Stimulated activated CD4-positive, alpha-beta T cell treated with anti-CD3 and anti-CD28 coated beads, Interleukin-1b, Interleukin-23, amount 100 ng/mL, for 1 hour (primary cell): ENCODE measurements at places on chromosomes 4 and X.
A peak's percentile ranks its signal among the peaks of the same experiment; 100 is the strongest.

- no peak for DNase-seq
These were observed 105.8 kb downstream of the REPS2 start for GRCh38 chrX:17052210-17052609.

DNA sequence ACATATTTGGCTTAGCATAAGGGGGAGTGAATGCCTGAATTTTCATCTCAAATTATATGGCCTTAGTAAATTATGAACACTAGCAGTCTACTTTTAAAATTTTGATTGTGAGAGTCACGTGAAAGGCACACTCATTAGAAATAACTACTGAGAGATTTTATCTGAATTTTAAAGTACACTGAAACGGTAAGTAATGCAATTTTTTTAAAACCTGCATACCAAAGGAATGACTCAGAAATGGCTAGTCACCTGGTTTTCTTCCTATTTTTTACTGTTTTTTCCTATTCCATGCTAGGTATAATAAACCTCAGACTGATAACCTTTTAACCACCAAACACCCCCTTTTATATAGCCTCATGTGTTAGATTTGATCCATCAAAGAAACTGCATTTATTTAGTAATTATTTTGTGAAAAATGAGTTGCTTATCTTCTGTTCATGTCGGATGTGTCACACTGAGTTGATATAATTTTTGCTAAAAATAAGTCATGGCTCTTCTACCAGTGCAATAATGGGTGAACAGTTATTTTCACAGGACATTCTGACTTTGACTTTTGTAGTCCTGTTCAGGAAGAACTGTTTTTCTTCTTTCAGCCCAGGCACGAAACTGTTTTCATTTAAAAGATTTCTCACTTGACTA, 40.4 kb downstream of the CPEB2 start:
- no peak for DNase-seq

- no peak for DNase-seq
These were observed 3.4 kb downstream of the CD38 start for GRCh38 chr4:15781427-15782095.

- no peak for DNase-seq
These were observed 16.0 kb upstream of the RBMXL3 start for GRCh38 chrX:115173181-115173580.

GRCh38 chr4:17033025-17033767, 134.8 kb upstream of the LDB2 start:
- DNase-seq = no peak

- no peak for DNase-seq
These were observed 126.2 kb upstream of the ANXA10 start for GRCh38 chr4:167966143-167966542.

- no peak for DNase-seq
These were observed 1183.9 kb downstream of the RPA4 start for GRCh38 chrX:98067611-98068010.

GRCh38 chrX:22616867-22617266, 344.2 kb downstream of the CBLL2 start:
- DNase-seq = no peak

GRCh38 chrX:114611018-114611619, 27.2 kb downstream of the HTR2C start:
- no peak for DNase-seq

- DNase-seq = no peak
These were observed 268.8 kb downstream of the BCOR start for GRCh38 chrX:39828971-39829370.

GRCh38 chr4:143337600-143338287, 1.1 kb downstream of the GAB1 start:
- DNase-seq = no peak

GRCh38 chr4:147513091-147513490, 32.2 kb downstream of the EDNRA start:
- DNase-seq = no peak

- DNase-seq = no peak
These were observed 35.8 kb downstream of the PSAPL1 start for GRCh38 chr4:7398788-7399439.

GRCh38 chr4:185902654-185903053, 90.7 kb upstream of the SORBS2 start:
- DNase-seq = no peak

GRCh38 chrX:137194164-137194563, 160.4 kb upstream of the GPR101 start:
- DNase-seq = peak; percentile 0

- DNase-seq = no peak
These were observed 85.8 kb downstream of the ARHGAP6 start for GRCh38 chrX:11579636-11580600.

DNA sequence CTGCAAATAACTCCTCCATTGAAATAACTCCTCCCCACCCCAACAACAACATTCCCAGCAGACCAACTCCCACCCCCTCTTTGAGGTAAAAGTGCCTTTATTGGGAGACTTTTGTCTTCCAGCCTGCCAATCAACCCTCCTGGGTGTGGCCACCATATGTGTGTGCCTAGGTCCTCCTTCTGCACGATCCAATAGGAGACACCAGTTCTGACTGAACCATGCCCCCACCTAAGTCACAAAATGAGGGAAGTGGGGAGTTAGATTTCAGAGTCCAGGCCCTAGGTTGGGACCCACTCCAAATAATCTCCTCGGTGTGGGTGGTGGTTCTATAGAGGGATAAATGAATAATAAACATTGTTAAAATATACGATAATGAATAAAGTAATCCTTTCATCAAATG, 3.0 kb downstream of the PLP2 start:
- no peak for DNase-seq

GRCh38 chr4:3440979-3441500, 728 bp upstream of the HGFAC start:
- no peak for DNase-seq

DNA sequence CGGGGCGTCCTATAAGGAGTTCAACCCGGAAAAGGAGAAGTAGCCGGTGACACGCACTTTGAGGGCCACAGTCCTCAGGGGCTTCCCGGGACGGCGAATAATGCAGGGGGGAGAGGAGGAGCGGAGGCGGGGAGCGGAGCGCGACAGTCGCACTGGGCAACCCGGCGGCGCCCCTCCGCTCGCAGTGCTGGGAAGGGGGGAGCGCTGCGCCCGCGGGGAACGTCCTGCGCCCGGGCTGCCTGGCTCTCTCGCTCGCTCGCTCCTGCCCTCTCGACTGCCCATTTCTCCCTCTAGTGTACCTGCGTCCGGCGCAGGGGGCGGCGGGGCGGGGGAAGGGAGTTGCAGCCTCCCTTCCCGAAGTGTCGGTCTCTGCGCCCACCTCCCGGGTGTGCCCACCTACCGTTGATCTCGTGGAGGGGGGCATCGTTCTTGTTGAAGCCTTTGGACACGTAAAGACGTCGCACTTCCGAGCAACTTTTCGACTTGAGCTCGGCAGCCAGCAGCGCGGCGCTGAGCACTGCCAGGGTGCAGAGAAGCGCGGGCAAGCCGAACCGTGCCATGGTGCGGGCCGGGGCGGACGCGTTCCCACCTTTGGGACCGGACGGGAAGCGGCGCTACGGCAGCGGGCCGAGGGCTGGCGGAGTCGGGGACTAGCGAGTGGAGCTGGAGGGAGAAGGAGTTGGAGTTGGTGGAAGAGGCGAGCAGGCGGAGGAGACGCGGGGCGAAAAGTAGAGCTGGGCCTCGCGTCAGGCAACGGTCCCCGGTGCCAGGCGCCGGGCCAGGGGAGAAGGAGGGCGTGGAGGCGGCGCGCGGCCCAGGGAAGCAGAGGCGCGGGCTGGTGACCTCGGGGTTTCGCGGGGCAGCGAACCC, 648 bp downstream of the GPC4 start:
- DNase-seq = no peak

- no peak for DNase-seq
These were observed 1754.1 kb downstream of the C4orf33 start for GRCh38 chr4:130850019-130850524.

DNA sequence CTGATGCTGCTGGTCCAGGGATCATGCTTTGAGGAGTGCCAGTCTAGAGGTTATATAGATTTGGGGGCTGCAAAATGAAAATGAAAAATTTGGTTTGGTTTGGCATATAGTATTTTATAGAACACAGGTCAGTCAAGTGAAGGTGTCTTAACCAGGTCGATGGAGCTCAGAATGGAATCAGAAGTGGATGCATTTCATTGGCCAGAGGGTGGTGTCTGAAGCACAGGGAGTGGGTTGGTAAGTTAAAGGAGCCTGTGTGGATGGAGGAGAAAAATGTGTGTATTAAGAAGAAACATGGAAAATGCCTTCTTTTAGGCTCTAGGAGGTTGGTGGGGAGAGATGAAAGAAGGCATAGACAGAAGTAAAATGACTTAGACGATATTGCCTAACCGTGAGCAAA, 8.6 kb downstream of the GALNT7 start:
- no peak for DNase-seq

- no peak for DNase-seq
These were observed 10.4 kb downstream of the LIMCH1 start for GRCh38 chr4:41548305-41548880.

DNA sequence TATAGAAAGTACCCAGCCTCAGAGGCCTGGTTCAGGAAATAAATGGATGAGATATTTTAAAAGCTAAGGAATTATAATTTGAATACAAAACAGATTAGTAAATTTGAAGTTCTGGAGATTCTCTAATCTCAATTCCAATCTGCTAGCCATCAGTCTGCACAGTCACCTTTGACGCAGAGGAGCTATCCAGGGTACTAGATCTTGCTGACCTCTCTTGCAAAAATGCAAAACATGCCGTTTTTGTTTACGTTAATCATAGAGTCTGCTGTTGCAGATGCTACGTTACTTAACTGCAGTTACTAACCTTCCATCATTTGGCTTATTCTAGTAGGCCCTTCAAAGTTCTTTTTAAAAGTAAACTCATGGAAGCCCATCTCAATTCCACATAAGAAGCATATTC, 10.4 kb downstream of the CCSER1 start:
- DNase-seq = no peak

GRCh38 chrX:131988236-131988635, 34.9 kb upstream of the STK26 start:
- no peak for DNase-seq

GRCh38 chr4:78666830-78667258, 109.3 kb upstream of the BMP2K start:
- no peak for DNase-seq

- DNase-seq = no peak
These were observed 2.9 kb downstream of the ARAF start for GRCh38 chrX:47563801-47564315.

DNA sequence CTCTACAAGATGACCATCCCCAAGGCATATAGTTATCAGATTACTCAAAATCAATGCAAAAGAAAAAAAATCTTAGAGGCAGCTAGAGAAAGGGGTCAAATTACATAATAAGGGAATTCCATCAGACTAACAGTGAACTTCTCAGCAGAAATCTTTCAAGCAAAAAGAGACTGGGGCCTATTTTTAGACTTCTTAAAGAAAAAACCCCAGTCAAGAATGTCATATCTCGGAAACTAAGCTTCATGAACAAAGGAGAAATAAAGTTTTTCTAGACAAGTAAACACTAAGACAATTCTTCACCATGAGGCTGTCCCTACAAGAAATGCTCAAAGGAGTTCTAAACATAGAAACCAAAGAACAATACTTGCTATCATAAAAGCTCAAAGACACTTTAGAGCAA, 51.7 kb downstream of the RAB28 start:
- no peak for DNase-seq

DNA sequence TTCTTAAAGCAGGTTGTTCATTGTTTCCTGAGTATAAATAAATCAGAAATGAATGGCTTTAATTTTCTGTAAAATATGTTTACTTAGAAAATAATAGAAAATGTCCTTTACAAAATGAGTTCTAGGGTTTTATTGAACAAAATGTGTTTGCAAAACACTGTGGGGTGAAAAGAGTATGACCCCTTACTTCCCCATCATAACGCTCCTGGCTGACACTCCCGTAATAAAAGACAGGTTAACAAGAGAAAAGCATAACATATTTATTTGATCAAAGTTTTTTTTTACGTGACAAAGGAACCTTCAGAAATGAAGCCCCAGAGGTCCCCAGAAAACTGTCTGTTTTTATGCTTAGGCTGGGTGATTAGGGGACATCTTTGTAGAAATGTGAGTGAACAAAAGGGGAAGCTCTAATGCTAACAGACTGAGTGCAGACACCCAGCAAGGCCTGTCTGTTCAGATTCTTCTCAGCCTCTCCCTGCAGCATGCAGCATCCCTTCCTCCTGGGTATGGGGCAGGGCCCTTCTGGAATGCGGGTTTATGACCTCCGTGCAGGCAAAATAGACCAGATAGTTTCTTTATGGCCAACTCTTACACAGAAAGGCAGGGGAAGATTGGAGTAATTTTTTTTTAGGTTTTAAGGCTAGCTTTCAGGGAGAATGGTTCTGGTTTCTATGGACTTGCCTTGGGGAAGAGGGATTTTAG, 26.1 kb downstream of the ZFP42 start:
- DNase-seq = no peak

- no peak for DNase-seq
These were observed 224.9 kb upstream of the MAD2L1 start for GRCh38 chr4:120291541-120291940.

GRCh38 chrX:63657821-63658220, 127.2 kb downstream of the ARHGEF9 start:
- no peak for DNase-seq

- DNase-seq = no peak
These were observed 166.5 kb downstream of the MAML3 start for GRCh38 chr4:139987502-139987850.

DNA sequence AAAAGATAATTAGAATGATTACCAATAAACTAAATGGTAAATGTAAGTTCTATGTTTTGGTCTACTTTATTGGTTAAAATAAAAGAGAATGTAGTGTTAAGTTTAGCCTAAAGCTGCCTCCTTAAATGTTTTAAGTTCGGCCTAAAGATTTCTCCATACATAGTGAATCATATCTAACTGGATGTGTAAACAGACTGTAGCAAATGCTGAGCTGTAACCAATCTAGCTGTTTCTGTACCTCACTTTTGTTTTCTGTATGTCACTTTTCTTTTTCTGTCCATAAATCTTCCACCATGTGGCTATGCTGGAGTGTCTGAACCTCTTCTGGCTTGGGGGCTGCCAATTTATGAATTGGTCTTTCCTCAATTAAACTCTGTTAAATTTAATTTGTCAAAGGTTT, 121.2 kb downstream of the TBCK start:
- DNase-seq = no peak

DNA sequence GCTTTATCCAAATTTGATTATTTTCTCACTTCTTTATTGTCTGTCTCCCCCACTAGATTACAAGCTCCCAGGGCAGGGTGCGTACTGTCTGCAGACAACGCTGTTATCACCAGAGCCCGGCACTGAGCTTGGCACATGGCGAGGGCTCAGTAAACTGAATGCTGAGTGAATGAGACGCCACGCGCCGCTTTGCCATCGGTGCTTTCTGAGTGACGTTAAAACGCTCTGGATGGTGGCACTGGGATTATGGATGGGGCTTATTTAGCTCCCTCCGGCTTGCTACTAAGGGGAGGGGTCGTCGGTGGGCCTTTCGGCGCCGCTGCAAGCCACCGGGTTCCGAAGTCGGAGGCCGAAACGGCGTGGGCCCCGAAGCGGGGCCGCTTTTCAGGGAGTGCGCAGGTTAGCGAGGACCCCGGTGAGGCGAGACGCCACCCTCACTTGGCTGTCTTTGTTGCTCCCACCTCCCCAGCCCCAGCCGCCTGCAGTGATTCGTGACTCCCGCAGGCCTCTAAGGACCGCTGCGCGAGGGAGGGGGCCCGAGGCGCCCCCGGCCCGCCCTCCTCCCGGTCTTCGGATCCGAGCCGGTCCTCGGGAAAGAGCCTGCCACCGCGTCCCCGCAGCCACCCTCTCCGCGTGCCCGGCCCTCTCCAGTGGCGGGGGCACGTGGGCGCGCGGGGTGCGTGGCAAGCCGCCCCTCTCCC, 569 bp upstream of the FHL1 start:
- DNase-seq = no peak
